Cortex of kidney (tissue), 1 donor: ENCODE measurements at places on chromosomes 6 and 20.

DNA sequence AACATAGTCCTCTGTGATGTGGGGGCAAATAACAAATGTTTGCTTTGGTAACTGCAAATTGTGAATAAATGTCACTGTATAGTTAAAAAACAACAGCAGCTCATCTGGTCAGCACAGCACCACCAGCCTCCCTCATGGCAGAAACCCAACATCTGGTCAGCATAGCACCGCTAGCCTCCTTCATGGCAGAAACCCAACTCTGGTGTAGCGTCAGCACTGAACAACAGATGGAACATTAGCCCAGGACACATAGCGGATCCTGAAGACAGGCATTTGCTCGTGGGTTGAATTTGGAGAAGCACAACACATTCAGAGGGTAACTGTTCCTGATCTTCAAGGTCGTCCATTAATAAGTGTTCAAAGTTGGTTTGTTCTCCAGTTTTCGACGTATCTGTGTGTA is 265.9 kb downstream of the DLL1 start:
- no peak for DNase-seq

GRCh38 chr20:48378976-48379675 is 448.7 kb downstream of the PREX1 start:
- no peak for DNase-seq

DNA sequence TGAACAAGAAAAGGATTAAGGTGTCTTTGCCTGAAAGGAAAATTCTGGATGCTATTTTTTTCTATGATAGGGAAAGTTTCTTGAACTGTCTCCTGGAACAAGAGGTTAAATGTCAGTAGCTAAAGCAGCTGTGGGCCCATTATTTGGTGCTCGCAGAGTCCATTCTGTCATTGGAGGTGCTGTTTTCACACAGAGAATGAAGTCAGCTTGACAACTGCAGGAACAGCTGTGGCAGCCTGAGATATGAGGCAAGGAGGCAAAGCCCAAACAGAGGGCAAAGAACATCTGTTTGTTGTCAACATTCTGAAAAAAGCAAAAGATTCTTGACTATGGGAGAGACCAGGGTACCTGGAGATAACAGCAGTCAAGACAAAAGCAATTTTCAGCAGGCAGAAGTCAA is 548.2 kb downstream of the KIF16B start:
- no peak for DNase-seq

DNA sequence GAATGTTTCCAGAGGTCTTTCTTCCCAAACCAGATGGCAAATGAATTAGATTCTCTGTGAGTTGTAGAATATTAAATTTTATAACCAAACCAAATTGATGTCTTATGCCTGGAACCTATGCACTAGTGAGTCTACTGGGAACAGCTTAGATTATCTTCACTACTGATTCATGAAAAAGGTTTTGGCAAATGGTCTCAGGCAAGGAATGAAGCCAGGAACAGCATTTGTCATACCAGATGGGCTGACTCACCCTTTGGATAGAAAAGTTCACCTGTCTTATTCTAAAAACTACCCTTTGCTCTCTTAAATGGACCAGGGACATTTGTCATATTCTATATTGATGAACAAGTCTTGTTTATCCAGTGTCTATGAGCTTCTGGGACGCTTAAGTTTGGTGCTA is 135.4 kb upstream of the ECI2 start:
- DNase-seq, result no peak
